ENCODE measurements at places on chromosomes 11 and 22. TPM values are rescaled to one million over a fixed set of nuclear protein-coding genes. Genes with fewer than 3 reads are reported as not detected.

The ALDH3B2 gene
- not detected for total RNA-seq

The USP2 gene
- 0.25 TPM for total RNA-seq

DNA sequence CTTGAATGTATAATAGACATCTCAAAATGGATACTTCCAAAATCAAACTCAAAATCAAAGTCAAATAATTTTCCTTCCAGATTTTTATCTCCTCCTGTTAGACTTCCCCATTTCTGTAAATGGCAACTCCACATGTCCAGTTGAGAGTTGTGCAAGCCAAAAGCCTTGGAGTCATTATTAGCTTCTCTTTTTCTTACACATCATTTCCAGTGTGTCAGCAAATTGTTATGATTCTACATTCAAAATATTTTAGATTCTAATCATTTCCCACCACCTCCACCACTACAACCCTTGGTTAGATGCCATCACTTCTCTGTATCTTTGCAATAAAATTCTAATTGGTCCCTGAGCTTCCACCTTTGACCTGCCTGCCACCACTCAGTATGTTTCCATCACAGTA is 155.7 kb downstream of the CNTN5 start:
- DNase-seq = no peak

DNA sequence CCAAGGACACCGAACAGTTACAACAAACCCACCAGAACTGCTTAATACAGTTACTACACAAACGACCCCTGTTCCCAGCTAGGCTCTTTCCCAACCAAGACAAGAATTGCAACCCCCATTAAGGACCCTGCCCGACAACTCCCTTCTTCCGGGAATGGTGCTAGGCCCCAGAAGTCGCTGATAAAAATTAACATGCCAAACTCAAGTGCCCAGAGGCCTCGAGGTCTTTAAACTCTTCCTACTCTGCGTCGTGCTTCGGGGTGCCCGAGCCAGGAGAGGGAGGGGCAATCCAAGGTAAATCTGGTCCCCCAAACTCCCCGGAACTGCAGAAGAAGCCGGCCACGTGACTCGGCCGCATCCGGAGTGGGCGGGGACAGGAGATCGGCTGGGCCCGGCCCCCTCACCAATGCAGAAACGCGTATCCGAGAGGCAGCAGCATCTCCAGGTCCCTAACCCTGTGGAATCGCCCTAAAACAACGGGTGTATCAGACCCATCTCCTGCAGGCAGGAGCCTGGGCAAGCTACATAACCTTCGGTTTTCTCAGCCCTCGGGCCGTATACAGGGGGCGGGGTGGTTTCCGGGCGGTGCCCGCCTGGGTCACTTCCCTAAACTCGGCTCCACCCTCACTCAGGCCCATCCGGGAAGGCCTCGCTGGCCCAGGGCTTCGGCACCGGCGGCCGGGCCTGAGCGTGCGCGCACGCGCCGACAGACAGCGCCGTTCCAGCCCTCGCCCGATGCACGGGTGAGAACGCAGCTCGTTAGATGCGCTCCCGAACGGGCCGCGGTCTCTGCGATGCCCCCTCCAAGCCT is 1.1 kb downstream of the CFL1 start:
- DNase-seq = no peak

DNA sequence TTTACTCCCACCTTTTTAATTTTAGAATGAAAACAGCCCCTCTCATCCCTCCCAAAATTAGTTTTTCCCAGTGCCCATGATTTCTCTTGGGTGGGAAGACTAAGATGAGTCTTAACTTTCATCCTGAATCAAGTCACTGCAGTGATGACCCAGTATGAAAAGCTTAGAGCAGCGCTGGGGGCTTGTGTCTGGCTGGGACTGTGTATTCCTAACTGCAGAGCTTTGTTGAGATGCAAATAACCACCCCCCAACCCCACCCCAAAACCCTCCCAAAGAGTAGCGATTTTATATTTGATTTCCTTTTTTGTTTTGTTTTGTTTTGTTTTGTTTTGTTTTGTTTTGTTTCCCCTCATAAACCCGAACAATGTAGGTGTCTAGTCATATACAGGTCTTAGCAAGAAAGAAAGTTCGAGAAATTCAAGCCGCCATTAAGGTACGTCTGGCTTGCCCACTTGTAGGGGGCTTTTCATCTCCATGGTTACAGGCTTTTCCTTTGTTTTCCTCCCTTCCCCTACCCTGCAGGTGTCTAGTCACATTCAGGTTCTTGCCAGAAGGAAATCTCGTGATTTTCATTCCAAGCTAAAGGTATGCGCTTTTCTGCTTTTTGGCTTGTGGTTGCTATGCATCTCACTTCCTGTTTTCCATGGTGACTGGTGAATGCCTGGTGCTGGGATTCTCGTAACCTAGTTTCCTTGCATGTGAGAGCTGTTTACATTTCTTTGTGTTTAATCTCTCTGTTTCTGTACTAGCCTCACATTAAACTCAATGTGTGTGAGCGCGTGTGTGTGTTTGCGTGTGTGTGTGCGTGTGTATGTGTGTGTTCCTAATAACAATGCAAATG is 144.6 kb upstream of the RASSF10 start:
- peak; percentile 100 for DNase-seq

- DNase-seq = no peak
Measured at GRCh38 chr11:2209900-2210321, 38.3 kb upstream of the TH start.

DNA sequence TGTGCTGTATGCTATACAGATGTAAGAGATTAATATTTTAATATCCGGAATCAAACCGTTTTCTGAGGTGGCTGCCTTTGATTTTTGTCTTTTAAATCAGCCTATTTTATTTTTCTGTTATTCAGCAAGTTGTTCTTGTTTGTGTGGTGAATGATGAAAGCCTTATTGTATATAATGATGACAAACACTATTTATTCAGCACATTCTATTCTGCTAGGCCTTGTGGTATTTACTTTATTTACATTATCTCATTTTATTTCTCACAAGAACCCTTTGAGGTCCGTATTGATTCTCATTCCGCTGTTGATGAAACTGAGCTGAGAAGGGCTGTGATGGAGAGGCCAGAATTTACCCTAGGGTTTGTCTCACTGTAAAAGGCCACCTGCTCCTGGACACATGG is 40.5 kb downstream of the KREMEN1 start:
- no peak for DNase-seq

- DNase-seq = no peak
Measured at GRCh38 chr11:134047586-134047999, 21.3 kb upstream of the JAM3 start.

DNA sequence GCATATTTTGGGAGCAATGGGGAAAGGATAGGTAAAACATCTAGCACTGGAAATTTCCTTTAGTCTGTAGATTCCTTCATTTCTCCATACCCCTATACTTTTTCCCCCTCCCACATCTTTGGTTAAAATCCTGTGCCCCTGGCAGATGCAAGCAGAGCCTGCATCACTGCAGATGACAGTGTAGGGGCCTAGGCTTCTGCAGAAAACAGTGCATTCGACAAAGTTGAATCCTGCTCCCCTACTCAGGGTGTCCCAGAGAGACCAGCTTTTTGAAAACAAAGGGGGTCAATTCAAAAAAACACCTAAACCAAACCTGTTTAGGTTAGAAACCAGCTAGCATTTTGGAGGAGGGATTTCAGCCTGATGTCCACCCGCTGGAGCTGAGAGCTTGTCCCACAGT is 43.8 kb upstream of the BLID start:
- no peak for DNase-seq

GRCh38 chr11:1766719-1767398 is 3.1 kb upstream of the CTSD start:
- DNase-seq = no peak

DNA sequence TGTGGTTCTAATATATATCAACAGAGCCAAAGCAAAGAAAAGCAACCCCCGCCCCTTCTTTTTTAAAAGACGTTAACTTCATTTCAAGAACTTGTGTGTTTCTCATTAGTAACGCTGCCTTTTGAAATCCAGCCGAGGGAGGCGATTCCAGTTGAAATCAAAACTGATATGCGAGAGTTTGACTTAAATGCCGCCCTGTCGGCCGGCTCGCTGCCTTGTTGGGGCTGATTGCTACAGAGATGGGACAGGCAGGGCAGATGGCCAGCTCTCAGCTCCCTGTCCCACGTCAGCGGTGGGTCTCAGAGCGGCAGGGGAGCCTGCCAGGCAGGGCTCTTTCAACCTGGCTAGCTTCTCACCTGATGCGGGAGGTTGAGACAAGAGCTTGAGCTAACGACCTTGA is 51.9 kb upstream of the ALX4 start:
- DNase-seq = no peak

DNA sequence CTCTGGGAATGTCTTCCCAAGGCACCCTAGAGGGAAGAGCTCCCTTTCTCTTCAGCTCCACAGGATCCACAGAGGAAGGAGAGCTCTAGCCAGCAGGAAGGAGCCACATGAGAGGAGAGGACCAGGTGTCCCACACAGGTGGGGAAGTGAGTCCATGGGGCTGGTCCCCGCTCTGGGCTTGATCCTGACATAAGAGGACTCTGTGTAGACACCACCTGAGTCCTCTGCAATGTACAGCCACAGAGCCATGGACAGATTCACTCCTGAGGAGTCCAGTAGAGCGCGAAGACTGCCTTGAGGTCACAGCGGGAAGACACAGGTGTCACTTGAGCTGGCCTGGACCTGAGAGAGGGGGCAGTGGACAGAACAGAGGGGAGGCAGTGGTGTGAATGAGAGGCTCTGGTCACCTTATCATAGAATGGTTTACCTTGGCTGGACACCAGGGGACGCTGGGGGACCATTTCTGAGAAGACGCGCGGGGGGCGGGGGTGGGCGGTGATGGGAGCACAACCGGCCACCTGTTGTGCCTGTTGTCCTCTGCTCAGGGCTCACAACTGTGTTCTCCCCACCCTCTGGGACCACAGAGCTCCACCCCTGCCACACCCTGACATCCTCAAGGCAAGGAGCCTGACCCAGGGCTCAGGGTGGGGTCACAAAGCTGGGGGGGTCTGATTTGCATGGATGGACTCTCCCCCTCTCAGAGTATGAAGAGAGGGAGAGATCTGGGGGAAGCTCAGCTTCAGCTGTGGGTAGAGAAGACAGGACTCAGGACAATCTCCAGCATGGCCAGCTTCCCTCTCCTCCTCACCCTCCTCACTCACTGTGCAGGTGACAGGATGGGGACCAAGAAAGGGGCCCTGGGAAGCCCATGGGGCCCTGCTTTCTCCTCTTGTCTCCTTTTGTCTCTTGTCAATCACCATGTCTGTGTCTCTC is 128.2 kb downstream of the ZNF280B start:
- DNase-seq = no peak

- no peak for DNase-seq
Measured at GRCh38 chr11:12930850-12931249, 78.3 kb upstream of the RASSF10 start.

The ABCC8 gene
- not detected for total RNA-seq

DNA sequence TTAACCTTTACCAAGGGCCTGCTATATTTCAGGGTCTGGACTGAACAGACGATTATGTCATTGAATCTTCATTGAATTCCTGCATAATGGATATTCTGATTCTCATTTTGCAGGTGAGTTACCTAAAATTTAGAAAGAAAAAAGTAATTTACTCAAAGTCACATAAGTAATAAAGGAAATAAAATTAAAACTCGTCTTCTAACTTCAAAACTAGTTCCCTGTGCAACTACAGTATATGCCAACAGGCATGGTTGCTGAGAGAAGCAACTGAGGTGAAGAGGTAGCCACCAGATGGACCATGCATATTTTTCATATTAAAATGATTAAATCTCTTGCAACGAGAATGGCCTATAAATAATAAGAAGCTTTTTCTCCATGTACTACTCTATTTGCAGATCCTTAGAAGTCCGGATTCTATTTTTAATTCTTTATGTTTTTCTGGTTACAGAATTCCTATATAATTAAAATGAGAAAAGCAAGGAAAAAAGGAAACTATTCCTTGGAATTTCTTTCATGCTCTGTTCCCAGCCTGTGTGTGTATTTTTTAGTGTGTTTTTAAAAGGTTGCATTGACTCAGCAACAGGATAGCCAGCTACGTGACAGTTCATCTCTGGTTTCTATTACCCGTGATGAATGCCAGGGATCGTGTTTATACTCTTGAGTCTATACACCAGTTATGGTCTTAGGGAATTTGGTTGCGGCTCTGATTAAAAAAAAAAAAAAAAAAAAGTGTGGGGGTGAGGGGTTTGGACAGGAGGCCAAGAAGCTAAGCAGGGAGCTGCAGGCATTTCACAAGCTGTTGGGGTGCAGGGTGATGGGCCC is 186.8 kb downstream of the ETS1 start:
- DNase-seq = no peak

The TENM4 gene
- total RNA-seq = 0.13 TPM

GRCh38 chr11:64619196-64619595 is 28.2 kb downstream of the SLC22A12 start:
- DNase-seq = no peak

The CENPM gene
- total RNA-seq = 30.0 TPM

DNA sequence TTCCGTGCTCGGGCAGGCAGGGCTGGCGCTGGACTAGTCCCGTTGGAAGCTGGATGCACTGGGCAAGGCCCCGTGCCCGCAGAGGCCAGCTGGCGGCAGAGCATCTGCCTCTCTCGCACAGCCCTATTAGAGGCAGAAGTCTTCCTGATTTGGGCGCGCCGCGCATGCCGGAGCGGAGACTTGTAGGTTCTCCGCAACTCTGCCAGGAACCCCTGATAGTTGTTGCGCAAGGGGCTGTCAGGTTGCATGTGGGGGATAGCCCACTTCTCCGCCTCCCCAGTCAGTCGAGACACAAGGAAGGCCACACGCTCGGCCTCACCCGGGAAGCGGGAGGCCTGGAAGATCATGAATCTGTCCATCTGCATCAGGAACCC is 1.2 kb downstream of the RTL6 start:
- no peak for DNase-seq

The SYT13 gene
- total RNA-seq = under 0.01 TPM

- DNase-seq = no peak
Measured at GRCh38 chr11:61545921-61546320, 35.0 kb downstream of the SYT7 start.

Measured in dermis microvascular lymphatic vessel endothelial cell (primary cell).